ENCODE measurements at places on chromosomes 4 and X.

GRCh38 chr4:159504684-159505083, 401.8 kb downstream of the RAPGEF2 start:
- DNase-seq: no peak

- DNase-seq: no peak
These were observed 232.7 kb downstream of the ARHGAP24 start for GRCh38 chr4:85707611-85708010.

GRCh38 chr4:101599620-101600019, 190.9 kb upstream of the BANK1 start:
- DNase-seq: no peak

GRCh38 chrX:43106009-43106408, 328.0 kb upstream of the PPP1R2C start:
- DNase-seq: no peak

DNA sequence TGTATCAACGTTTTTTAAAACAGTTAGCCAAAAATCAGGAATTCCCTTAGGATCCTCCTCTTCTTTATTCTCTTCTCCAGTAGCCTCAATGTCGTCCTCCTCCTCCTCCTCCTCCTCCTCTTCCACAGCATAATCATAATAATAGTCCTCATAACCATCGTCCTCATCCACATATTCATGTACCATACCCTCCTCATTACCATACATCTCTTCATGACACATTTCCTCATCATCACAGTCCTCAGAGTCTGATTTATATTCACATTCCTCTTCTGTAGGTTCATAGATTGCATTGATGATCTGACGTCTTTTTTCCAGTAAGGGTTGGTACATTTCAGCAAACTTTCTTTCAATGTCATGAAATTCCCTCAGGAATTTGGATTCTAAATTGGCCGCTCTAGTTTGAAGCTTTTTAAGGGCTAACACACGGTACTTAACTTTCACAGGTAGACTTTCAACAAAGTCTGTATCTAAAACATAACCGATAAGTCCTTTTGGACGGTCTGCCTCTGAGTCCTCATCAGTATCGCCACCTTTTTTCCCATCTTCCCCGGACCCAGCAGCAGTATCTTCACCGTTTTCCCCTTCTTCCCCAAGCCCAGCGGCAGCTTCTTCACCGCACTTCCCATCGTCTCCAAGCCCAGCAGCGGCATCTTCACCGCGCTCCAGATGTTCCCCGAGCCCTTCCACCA, 771 bp downstream of the NAP1L2 start:
- no peak for DNase-seq

DNA sequence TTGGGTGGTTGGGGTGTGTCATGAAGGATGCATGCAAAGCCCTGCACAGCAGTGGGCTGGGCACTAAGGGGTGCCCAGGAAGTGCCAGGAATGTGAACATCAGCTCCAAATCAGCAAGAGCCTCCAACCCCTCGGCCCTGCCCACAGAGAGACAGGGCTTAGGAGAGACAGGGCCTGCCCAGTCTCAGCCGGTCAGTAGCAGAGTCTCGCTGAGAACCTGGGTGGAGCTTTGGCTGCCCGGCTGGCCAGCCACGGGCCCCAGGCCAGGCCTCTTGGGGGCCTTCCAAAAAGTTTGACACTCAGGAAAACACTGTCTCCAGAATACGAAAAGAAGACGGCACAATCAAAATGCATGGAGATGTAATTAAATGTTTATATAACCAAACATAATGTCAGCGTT, 4.3 kb upstream of the MXD4 start:
- no peak for DNase-seq

DNA sequence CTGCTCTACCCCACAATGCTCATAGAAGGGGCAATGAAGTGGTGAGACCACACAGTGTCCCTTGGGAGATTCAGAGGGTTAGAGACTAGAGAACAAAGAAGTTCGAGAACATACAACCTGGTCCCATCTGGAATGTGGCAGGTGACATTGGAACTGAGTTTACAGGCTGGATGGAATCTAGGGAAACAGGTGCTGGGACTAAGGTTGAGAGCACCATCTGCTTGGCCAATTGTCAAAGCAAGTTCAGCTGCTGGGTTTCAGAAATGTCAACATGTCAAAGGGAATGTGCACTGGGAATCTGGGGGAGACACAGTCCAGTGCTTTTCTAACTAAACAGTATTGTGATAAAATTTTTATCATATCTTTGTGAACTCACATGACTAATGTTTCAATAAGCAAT, 15.9 kb upstream of the FAM13A start:
- DNase-seq: no peak

- DNase-seq: no peak
These were observed 122.9 kb downstream of the PDLIM5 start for GRCh38 chr4:94574616-94575015.

DNA sequence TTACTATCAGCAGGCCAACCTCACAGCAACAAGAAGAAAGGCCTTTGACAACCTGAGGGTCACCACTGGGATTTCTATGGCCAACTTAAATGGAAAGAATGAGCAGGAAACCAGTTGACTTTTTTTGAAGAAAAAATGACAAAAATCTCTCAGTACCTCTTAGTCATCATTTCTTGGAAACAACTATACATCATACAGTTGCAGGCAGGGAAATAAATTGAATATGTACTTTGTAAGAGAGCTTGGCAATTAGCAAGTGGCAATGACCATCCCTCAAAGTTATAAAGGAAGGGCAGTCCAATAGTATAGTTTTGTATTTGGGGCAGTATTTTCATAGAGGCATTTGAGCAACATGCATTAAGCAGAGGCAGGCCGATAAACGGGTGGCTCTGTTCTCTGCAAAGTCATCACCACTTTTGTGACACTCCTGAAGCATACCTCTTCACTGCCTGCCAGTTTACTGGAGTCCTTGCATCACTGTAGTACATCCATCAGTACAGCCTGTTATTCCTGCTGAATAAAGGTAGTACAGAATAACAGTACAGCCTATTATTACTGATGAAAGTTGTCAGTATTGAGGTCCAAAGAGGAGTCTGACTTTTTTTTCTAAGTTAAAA, 83.3 kb upstream of the AMELX start:
- DNase-seq: no peak

- DNase-seq: peak; percentile 36
These were observed 15.5 kb downstream of the P2RY8 start for GRCh38 chrX:1521459-1521956.

DNA sequence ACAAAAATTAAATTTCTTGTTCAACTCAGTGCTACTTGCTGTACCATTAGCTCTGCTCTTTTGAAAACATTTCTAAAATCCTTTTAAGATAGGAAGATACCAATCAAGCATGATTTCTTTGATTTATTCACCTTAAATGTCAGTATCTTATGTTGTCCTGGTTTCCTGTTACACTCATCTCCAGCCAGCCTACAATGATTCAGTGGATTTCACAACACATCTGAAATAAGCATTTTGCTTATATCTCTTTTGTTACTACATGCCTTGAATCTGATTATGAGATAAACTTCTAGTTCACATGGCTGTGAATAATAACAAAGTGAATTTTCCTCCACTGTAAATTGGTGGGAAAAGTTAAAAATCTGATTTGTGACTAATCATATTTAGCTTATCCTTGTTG, 112.5 kb upstream of the BMP3 start:
- DNase-seq: no peak

DNA sequence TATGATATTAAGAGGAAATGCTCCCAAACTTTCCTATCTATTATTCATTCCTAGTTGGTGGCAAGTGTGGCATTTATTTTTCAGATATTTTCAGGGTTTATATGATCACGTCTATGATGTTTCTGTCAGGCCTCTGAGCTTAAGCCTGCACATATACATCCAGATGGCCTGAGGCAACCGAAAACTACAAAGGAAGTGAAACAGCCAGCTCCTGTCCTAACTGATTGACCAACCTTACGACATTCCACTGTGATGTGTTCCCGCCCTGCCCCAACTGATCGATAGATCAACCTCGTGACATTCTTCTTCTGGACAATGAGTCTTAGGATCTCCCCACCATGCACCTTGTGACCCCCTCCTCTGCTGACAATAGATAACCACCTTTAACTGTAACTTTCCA, 67.6 kb upstream of the CTSO start:
- DNase-seq: no peak

- no peak for DNase-seq
These were observed 232.5 kb upstream of the POF1B start for GRCh38 chrX:85611926-85612325.

DNA sequence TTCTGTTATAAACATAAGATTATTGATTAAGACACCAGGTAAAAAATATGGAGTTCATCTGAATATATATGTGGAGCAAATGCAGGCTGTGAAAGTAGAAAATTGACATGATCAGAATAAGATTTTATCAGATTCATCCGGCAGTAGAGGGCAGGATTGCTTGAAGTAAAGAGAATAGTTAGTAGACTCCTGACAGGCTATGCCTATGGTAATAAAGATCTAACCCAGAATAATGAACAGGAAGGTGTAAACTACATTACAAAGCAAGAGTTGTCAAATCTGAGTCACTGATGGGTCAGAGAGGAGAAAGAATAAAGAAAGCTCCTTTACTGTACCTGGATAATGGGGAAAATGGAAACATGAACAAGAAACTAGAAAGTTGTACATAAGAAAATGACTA, 20.8 kb upstream of the TMEM184C start:
- DNase-seq: no peak

- no peak for DNase-seq
These were observed 129.3 kb upstream of the FAM9B start for GRCh38 chrX:9163214-9163709.

- DNase-seq: no peak
These were observed 57.6 kb upstream of the ADRA2C start for GRCh38 chr4:3708611-3709010.

DNA sequence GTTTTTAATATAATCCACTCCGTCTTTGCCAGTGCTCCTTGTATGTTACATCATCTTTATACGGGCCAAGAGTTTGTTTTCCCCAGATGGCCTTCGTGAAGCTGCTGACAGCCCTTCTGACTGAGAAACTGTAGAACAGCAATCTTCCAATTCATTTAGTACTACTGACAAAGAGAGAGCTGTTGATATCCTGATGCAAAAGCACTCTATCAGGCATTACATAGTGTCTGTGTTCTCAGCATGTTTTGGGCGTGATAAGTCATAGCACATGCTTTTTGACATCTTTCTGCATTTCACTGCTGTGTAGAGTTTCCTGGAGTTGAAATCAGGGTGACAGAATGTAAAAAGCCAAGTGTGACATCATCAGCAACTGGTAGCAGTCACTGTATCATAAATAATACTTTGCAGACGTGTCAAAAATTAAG, 746.3 kb upstream of the FAM241A start:
- DNase-seq: no peak
